ENCODE measurements at places on chromosomes 13 and 19. TPM values are rescaled to one million over a fixed set of nuclear protein-coding genes. Genes with fewer than 3 reads are reported as not detected.

- H3K27ac ChIP-seq = no peak overlapping the region
- H3K36me3 ChIP-seq = no peaks in the 10 kb centered on the region
- DNase-seq = no peak
- H3K4me1 ChIP-seq = no peaks in the 10 kb centered on the region
- no peaks in the 10 kb centered on the region for H3K27me3 ChIP-seq
Measured at GRCh38 chr19:2394442-2395292, 32.7 kb downstream of the TIMM13 start.

DNA sequence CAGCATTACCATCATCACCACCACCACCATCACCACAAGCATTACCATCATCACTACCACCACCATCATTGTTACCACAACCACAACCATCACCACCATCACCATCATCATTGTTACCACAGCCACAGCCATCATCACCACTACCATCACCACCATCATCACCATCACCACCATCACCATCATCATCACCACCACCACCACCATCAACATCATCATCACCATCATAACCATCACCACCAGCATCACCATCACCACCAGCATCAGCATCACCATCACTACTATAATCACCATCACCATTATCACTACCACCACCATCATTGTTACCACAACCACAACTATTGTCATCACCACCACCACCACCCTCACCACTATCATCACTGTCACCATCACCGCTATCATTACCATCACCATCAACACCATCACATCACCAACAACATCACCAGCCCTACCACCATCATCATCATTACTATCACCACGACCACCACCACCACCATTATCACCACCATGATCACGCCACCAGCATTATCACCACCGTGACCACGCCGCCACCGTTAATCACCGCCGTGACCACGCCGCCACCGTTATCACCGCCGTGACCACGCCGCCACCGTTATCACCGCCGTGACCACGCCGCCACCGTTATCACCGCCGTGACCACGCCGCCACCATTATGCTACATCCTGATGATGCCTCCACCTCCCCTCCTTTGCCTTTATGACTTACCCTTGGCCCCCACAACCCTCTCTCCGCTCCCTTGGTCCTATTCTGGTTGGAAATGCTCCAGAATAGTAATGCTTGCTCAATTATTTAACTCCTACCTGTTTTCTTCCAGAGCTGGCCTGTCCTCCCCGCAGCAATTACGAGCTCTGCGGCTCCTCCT lies 10.0 kb upstream of the FXYD3 start:
- H3K36me3 ChIP-seq = no peaks in the 10 kb centered on the region
- no peak overlapping the region for H3K27ac ChIP-seq
- no peaks in the 10 kb centered on the region for H3K4me1 ChIP-seq
- H3K4me3 ChIP-seq = no peak overlapping the region
- H3K27me3 ChIP-seq = no peaks in the 10 kb centered on the region

DNA sequence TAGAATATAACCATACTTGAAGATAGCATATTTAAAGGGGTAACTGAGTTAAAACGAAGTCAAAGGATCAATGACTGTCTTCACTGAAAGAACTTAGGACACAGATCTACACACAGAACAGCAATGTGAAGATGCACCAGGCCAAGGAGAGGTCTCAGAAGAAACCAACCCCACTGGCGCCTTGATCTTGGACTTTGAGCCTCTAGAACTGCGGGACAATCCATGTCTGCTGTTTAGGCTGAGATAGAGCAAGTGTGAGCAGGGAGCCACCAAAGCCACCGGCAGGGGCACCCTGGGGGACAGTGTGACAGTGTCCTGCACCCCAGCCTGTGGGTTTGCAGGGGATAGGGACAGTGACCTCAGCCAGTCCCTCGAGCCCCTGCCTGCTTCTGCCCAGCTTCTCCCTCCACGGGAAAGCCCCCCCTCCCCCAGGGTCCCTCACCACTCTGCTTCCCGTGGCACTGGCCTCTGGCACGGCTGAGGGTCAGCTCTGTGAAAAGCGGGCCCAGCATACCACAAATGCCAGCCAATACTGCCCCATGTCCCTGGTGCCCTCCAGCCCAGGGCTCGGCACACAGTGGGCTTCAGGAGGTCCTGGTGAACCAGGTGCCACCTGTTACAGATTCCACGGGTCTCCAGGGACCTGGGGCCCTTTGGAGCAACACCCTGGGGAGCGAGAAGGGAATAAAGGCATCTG lies 40.8 kb downstream of the KLF2 start:
- no peaks in the 10 kb centered on the region for H3K36me3 ChIP-seq
- H3K4me3 ChIP-seq = no peak overlapping the region
- no peak for DNase-seq
- H3K4me1 ChIP-seq = peaks cover 7% of the 10 kb centered on the region

- H3K4me3 ChIP-seq = no peak overlapping the region
- H3K4me1 ChIP-seq = no peaks in the 10 kb centered on the region
- H3K27me3 ChIP-seq = no peaks in the 10 kb centered on the region
- no peaks in the 10 kb centered on the region for H3K36me3 ChIP-seq
- DNase-seq = no peak
Measured at GRCh38 chr13:89496478-89496877, 1825.3 kb downstream of the SLITRK5 start.

DNA sequence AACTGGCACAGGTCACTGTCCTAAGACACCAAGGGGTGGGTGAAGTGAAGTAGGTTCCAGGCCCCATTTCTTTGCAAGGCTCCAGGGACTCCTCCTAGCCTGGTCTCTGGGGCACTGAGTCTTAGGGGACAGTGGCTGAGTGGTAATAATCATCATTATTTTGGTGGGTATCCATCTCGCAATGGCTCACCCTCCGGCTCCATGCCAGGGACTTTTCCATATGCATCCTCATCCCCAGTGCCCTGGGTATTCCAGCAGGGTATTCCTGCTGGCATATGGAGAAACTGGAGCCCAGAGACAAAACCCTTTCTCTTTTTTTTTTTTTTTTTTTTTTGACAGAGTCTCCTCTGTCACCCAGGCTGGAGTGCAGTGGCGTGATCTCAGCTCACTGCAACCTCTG lies 2.5 kb downstream of the PDE4A start:
- peaks cover 18% of the 10 kb centered on the region for H3K27me3 ChIP-seq
- no peaks in the 10 kb centered on the region for H3K36me3 ChIP-seq
- H3K4me3 ChIP-seq = no peak overlapping the region
- H3K4me1 ChIP-seq = no peaks in the 10 kb centered on the region
- no peak for DNase-seq

The TECR gene
- total RNA-seq = 54.6 TPM

The C19orf85 gene
- not detected for total RNA-seq

The PRKCG gene
- not detected for total RNA-seq
